Activated T-helper 1 cell treated with Interleukin-2 at 50 U/mL for 16 hours (primary cell): ENCODE measurements at places on chromosomes 1 and 21.

DNA sequence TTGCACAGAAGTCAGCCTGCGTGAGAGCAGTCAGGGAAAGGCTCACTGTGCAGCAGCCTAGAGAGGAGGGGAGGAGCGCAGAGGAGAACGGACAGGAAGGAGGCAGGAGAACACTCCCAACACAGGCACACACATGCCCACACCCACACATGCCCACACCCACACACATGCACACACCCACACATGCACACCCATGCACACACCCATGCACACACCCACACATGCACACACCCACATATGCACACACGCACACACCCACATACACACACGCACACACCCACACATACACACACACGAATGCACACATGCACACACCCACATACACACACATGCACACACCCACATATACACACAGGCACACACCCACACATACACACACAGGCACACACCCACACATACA, 7.1 kb downstream of the SUMO3 start:
- DNase-seq = no peak

DNA sequence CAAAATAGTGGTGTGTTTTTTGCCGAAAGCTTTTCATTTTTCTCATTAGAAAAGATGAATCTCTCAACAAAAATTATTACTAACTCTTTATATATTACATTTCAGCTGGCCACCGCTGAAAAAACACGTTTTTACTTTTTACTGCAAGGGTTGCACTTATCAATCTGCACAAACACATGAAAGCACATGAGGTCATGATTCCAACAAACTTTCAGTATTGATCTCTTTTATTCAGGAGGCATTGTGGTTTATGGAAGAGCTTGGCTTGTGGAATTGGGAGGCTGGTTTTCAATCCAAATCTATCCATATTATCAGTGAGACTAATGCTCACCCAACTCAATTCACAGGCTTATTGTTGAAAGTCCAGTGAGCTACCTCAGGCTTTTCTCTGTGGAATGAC, 20.6 kb upstream of the LPGAT1 start:
- no peak for DNase-seq

- no peak for DNase-seq
Measured at GRCh38 chr1:11731691-11732283, 4.1 kb upstream of the AGTRAP start.

- DNase-seq = no peak
Measured at GRCh38 chr1:96587222-96587621, 134.4 kb upstream of the PTBP2 start.

- DNase-seq = no peak
Measured at GRCh38 chr1:47924270-47925048, 72.7 kb downstream of the TRABD2B start.

DNA sequence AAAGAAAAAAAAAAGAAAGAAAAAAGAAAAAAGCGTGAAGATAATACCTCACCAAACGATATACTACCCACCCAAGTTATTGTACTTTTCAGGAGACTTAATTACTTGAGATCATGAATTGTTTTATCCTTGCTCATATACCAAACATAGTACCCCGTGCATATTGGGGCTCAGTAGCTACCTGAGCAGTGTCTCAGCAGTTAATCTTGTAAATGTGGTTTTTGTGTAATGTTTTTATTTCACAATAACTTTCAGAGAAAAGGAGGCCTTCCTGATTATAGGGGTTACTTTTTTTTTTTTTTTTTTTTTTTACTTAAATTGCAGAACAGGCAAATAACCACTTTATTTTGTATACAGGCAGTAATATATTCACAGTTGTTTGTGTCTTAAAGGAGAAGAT, 80.3 kb downstream of the OSBPL9 start:
- no peak for DNase-seq

DNA sequence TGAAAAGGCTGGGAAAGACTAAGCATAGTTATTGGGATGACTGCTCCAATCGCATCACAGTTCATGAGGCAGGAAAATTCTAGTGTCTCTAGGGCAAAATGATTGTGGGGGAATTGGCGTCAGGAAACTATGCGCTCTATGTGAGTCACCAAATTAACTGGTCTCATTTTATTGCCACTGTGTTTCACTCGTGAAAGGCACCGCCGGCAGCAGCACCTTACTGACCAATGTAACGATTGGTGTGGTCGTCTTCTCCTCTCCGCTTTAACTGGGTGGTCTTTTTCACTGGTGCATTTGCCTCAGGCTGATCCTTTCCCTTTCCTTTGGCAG, 83.5 kb downstream of the SPAG17 start:
- no peak for DNase-seq

GRCh38 chr1:6473974-6474814, 8.2 kb upstream of the TNFRSF25 start:
- DNase-seq = no peak

DNA sequence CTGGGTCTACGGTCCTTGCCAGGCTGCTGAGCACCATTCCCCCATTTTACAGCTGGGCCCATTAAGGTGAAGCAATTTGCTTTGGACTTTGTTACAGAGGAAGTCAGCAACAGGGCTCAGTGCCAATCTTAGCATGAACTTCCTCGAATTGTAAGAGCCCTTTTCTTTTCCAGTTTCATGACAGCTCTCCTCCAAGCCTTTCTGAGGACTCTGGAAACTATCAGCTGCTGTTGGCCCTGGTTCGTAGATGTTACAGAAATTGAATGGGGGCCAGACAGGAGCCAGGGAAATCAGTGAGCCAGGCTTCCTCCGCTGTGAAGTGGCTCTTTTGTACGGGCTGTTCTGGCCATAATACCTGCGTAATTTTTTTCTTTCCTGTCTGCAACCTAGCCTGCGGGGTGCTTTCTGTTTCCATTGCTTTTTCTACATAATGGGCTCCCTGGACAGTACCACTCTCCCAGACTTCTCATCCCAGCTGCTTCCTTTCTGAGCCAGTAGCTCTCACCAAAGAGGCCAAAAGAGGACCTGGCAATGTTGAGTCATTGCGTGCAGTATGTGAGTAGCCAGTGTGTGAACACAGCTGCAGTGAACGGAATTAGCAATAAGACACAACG, 386.3 kb downstream of the DISC1 start:
- DNase-seq = no peak

- no peak for DNase-seq
Measured at GRCh38 chr1:6260433-6260934, 414 bp downstream of the GPR153 start.

DNA sequence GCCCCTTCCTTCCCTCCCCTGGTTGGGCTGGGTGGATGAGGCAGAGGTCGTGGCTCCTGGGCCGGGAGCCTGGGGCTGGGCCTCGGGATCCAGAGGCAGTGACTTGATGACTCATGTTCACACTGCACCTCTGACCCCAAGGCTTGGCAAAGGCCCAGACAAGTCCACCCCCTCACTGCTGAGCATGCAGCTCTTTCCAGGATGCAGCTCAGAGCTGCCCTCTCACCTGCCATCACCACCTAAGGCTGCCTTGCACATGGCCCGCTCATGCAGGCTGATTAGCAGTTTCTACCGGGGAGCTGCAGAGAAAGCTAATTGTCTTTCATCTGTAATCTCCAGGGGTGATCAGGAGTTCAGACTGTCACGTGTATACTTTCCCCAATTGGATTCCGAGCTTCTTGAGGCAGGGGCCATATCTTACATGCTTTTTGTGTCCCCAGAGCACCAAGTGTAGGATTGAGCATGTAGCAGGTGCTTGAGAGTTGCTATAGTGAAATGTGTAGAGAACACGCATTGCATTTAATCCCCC, 62.1 kb downstream of the LRRN2 start:
- DNase-seq = no peak

GRCh38 chr1:38923607-38924006, 18.0 kb downstream of the RHBDL2 start:
- DNase-seq = no peak

GRCh38 chr21:29763674-29764073, 176.1 kb downstream of the GRIK1 start:
- no peak for DNase-seq

GRCh38 chr21:29080454-29080941, 7.0 kb upstream of the CCT8 start:
- DNase-seq = no peak

GRCh38 chr21:39666026-39666425, 53.3 kb downstream of the B3GALT5 start:
- no peak for DNase-seq

DNA sequence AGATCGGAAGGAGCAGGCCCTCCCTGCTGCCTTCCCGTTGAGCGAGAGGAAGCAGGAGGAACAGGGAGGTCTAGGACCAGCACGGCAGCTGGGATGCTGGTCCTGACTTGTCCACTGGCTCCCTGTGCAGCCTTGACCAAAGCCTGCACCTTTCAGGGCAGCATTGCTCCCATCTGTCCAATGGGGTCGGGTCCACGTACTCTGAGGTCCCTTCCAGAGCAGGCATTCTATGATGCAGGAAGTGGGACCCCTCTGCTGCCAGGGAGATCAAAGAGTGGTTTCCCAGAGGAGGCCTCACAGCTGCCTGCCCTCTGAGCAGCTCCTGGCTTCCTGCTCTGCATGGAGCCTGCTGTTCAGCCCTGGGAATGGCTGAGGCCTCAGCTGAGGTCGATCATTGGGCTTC, 21.7 kb upstream of the ZNF362 start:
- DNase-seq = no peak

- DNase-seq = no peak
Measured at GRCh38 chr1:67791261-67791660, 42.0 kb downstream of the GNG12 start.

GRCh38 chr1:160222546-160222945, 17.4 kb downstream of the PEA15 start:
- no peak for DNase-seq

- no peak for DNase-seq
Measured at GRCh38 chr1:222930070-222930469, 115.2 kb downstream of the DISP1 start.

GRCh38 chr1:206002871-206003801, at the start of gene RAB7B:
Gene RAB7B, minus strand, starts transcription at chr1:206003395. Its CDS starts 9,260 bp downstream, at chr1:205994135.
- DNase-seq = no peak

- DNase-seq = no peak
Measured at GRCh38 chr21:14991957-14992356, 72.8 kb downstream of the NRIP1 start.

DNA sequence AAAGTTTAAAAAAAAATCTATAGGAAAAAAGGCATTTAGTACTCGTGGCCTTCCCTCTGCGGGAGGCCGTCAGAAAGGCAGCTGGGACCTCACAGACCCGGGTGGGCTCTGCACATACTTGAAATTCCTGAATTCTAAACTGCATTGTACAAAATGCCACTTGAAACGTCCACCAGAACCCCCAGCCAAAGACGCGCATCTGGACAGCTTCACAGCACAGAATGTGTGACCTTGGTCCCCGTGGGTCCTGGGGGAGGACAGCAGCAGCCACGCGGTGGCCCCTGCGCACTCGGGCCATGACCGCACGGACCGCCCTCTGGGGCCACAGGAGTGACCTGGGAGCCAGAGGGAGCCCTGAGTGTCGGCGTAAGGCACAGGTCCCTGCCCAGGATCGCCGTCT, 20.6 kb upstream of the MRPS14 start:
- DNase-seq = no peak

GRCh38 chr1:41444785-41445184, 39.7 kb downstream of the EDN2 start:
- DNase-seq = no peak

DNA sequence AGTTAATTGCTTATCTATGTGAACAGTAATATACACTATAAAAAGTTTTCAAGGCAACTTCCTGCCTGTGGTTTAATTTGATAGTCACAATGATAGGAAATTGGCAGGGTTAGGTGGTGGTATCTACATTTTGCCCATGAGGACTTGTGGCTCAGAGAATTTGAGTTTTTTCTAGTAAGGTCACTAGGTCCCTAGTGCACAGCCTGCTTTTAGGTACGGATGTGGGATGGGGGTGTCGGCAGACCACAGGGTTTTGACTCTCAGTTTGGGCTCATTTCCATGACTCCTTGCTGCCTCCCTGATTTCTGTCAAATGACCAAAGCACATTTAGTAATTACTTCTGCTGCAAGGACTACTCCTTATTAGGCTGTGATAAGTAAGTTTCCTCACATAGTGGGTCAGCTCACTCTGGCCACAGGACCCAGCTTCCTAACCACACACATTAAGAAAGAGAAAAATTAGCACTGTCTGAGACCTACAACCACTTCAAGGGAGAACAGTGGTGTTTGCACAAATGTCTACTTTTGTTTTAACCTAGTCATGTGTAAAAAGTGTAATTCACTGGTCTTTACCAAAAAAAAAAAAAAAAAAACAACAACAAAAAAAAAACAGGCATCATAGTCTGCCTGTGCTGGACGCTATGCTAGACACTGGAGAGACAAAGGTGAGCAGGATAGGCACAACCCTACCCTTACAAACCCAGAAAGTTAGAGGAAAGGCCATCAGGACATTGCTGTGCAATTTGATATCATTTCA, 43.7 kb downstream of the MRPL39 start:
- DNase-seq = no peak

- no peak for DNase-seq
Measured at GRCh38 chr1:8476006-8476405, 158.1 kb downstream of the SLC45A1 start.

- DNase-seq = no peak
Measured at GRCh38 chr1:197862221-197862620, 40.2 kb upstream of the C1orf53 start.

GRCh38 chr1:225677350-225678124, 24.6 kb upstream of the ENAH start:
- DNase-seq = no peak

DNA sequence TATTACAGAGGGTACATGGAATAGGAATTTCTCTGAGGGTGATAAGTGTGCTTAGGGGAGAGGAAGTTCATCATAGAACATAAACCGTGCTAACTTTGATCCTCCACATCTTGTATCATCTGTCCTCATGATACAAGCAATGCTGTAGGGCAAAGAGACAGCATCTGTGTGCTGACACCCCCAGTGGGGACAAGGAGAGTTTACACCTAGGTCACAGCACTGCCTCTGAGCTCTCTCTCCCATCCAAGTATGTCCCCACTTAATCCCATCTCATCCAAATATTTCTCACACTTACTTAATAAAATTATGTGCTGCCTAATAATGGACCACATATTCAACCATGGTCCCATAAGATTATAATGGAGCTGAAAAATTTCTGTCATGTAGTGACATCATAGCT, 4.3 kb upstream of the TEDDM1 start:
- DNase-seq = no peak

DNA sequence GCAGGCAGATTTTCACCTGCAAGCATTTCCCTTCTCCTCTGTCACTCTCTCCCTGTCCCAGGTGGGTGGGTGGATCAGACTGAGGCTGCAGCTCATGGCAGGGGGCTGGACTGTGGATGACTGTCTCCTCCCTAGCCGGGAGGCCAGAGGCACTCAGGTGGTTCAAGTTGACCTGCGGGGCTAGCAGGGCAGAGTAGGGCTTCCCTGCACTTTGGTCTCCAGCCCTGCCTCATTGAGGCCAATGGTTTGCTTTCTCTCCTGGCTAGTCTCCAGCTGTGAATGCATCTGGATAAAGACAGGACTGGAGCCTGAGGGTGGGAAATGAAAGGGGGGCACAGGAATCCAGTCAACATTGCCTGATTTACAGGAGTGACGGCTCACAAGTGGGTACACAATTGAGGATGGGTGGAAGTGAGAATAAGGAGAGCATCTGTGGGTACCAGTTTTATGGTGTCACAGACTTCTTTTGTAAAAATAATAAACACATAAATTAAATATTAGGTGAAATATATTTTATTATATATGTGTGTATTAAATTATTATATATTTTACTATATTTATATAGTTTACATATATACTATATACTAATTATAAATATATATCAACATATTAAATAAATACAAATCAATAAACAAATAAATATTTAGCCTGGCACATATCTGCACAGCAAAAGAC, 25.6 kb downstream of the RUNX1 start:
- DNase-seq = no peak

- no peak for DNase-seq
Measured at GRCh38 chr1:212413902-212414327, 771 bp downstream of the PACC1 start.

GRCh38 chr1:203795441-203796235, at the start of the genes ZBED6 and ZC3H11A:
Gene ZBED6, plus strand, starts transcription at chr1:203795623. Its CDS starts 1,900 bp downstream, at chr1:203797523.
Gene ZC3H11A, plus strand, starts transcription at chr1:203795623. Its CDS starts 21,448 bp downstream, at chr1:203817071.
- peak; percentile 96 for DNase-seq
